Endodermal cell (in vitro differentiated cells): ENCODE measurements at places on chromosomes 4 and X.

GRCh38 chr4:113285501-113285900 is 236.0 kb downstream of the ANK2 start:
- DNase-seq = no peak

- no peak for DNase-seq
Observed at GRCh38 chr4:14046642-14047041, 419.1 kb upstream of the BOD1L1 start.

DNA sequence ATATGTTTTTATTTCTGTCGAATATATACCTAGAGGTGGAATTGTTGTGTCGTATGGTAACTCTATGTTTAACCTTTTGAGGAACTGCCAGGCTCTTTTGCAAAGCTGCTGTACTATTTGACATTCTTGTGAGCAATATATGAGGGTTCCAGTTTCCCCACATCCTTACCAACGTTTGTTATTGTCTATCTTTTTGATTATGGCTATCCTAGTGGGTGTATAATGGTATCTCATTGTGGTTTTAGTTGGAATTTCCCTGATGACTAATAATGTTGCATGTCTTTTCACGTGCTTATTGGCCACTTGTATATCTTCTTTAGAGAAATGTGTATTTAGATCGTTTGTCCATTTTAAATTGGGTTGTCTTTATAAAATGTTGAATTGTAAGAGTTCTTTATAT is 24.5 kb downstream of the REPS2 start:
- no peak for DNase-seq

DNA sequence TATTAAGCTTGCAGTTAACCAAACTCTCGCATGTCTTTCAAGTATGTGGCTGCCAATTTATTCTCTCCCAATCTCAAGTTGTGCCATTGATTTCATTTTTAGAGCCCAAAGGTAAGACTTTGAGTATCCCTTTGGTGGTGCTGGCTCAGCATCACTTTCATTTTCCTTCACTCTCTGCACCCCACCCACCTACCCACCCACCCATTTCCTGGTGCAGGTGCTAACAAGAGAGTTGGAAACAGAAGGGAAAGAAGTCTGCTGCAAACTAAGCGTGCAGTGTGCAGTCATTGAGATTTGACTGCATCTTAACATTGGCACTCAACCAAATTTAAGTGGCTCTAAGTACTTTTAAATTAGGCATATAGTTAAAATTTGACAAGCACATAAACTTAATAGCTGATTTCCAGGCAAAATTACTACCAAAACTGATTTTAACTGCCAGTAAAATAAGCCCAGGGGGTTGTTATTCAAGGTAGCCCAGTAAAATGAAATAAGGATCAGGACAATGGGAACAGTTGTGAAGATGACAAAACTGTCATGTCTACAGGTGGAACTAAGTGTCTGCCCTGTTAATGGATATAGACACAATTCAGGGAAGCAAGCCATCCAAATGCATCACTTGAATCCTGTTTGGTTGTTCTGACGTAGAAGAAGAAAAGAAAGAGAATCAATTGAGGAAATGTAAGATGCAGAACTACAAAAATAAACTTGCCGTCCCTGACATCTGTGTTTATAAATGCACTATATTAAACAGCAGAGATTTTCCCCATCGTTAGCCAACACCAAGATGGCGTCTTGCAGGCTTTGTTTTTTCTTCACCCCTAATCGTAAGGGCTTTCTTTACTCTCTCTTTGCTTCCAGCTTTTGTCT is 184.2 kb downstream of the KDR start:
- no peak for DNase-seq

- no peak for DNase-seq
Observed at GRCh38 chrX:41067721-41068120, 17.5 kb upstream of the USP9X start.

DNA sequence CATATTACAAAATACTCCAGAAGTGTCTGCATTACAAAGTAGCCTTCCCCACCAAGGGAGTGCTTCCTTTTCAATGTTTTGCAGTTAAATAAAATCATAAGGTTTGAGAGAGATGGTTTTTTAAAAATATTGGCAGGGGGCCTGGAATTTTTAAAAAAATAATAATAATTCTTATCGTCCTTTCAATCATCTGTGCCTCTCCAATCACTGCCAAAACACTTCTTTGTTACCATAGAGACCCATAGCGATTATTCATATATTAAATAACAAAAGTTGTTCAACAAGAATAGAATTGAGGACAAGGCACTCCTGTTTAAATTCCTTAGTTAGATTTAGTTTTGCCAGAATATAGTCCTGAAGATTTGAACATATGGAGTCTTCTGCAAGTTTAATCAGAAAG is 203.1 kb downstream of the FAT4 start:
- no peak for DNase-seq
